ENCODE measurements at places on chromosomes 3 and 15.

DNA sequence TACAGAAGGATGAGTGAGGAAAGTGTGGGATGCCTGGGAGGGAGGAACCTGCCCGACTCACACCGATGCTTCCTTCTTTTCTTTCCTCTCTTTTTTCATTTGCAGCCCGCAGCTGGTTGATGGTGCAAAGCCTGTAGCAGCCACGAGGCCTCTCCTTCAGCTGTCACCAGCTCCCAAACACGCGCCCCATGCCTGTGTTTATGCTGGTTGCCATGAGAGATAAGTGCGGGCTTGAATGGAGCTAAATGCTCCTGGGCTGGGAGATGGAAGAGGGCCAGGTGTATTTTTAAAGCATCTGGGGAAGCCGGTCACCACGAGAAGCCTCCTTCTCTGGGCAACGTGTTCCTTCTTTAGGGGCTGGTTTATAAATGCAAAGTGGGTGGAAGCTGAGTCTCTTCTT, 9.3 kb downstream of the COLQ start:
- DNase-seq: no peak

- no peak for DNase-seq
Measured at GRCh38 chr15:40252141-40252437, 13.2 kb downstream of the PAK6 start.

- DNase-seq: no peak
Measured at GRCh38 chr3:38834110-38834509, 18.1 kb upstream of the SCN10A start.

GRCh38 chr15:71515375-71516186, 294.8 kb upstream of the NR2E3 start:
- DNase-seq: no peak

DNA sequence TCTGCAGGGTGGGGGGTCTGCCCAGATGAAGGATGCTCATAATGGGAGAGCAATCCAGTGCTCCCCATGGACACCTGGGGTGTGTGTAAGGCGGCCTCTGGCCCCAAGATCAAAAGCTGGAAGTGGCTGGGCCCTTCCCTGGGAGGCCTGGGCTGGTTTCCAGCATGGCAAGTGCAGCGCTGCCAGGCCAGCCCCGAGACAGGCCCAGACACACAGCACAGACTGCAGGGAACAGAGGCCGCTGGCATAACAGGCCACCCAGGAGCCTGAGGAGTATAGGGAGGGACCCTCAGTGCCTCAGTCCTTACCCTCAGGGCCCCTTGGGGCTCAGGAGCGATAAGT, 10.0 kb downstream of the ITPKA start:
- no peak for DNase-seq

Data from activated CD4-positive, alpha-beta T cell treated with anti-CD3 and anti-CD28 coated beads for 1 hour (primary cell).